ENCODE measurements at places on chromosomes 3 and 15.

DNA sequence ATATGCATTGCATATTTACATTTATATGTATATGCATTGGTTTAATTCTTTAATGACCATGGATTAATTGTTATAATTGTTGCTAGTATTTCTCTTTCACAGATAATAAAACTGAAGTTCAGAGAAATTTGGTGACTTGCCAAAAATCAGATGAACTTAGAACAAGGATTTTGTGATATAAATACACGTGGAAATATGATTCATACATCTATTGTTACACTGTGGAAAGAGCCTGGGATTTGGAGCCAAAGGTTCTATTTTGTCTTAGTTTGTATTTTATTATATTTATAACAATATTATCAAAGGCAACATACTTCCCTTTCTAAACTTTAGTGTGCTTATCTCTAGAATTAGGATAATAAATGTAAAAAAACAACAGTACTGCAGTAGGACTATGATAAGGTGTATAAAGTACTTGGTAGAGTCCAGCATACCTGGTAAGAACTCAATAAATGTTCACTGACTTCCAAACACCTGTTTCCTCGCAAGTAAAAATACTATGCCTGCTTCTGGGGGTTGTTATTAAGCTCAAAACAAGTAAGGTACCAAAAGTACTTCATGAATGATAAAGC is 342.9 kb downstream of the THSD4 start:
- DNase-seq, result no peak

GRCh38 chr3:183581496-183582155 is 26.1 kb upstream of the KLHL6 start:
- no peak for DNase-seq

DNA sequence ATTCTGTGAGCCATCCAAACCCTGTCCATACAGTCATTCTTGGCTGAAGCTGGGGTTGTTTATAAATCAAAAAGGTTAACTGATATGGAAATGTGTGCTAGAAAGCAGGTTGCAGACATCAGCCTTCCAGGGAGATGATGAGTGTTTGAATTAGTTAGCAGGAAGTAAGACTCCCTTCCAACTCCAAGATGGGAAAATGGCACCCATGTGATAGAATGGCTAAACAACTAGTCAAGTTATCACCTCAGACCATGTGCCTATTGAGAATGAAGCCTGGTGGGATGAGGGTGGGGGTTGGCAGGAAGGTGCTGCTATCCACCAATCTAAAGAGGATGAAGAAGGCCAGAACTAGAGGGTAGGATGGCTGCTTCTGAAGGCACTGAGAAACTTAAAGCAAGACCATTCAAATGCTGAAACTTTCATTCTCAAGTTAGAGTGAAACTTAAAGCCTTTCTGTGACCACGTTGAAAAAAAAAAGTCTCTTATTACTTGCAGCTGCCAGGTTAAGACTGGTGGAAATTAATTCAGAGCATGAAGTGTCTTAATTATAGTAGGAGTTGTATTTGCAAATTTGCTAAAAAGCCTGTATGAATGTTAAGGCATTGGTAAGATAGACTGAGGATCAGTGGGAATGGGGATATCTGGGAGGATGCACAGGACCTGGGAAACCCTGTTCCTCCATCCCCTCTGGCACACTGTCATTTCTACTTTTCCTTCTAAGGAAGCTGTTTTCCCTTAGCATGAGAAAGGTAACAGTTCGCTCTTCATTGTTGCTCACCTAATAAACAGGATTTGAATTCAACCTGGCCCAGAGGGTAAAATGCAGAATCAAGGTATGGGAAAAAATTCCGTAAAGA is 36.8 kb downstream of the CCR3 start:
- DNase-seq, result no peak

GRCh38 chr3:159898147-159898546 is 90.5 kb upstream of the IL12A start:
- DNase-seq, result no peak

DNA sequence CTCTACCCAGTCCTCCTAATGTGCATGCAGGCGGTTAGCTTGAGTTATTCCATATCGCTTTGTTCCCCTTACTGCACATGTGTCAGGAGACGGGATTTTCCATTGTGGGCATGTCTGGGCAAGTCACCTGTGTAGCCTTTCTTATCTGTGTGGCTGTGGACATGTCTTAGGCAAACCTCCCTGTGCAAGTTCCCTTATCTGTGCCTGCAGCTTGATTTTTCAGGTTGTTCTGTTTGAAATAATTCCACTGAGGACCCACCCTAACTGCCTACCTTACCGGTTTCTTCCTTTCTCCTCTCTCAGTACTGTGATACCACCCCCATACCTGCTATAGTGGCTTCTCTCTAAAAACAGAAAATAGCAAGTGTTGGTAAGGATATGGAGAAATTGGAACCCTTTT is 113.6 kb downstream of the NEO1 start:
- no peak for DNase-seq

DNA sequence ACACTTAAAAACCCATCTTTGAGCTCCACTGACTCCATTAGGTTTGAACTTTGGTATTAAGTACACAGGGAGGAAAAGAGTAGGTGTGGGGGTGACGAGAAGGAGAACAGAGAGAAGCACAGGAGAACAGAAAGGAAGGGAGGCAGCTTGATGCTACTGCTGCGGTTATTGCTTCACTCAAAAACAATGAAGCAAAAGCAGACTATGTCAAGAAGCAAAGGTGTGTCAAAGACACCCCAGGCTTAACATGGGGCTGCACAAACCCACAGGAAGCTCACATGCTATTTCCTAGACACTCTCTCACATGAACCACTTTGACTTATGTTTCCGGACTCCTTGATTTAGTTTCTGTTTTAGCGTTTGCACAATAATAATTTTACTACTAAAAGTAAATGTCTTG is 961.0 kb upstream of the CFAP20DC start:
- peak; percentile 12 for DNase-seq

- no peak for DNase-seq
Measured at GRCh38 chr15:71781179-71781964, 29.0 kb upstream of the NR2E3 start.

DNA sequence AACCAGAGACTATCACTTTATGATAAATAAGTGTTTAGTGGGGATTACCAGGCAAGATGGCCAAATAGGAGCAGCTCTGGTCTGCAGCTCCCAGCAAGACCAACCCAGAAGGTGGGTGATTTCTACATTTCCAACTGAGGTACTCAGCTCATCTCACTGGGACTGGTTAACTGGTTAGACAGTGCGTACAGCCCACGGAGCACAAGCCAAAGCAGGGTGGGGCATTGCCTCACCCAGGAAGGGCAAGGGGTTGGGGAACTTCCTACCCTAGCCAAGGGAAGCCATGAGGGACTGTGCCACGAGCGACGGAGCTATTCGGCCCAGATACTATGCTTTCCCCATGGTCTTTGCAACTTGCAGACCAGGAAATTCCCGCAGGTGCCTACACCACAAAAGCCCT is 171.0 kb downstream of the CTNNB1 start:
- DNase-seq, result no peak

GRCh38 chr3:53170325-53171063 is 9.5 kb downstream of the PRKCD start:
- DNase-seq, result no peak

GRCh38 chr3:1214933-1215332 is 122.1 kb downstream of the CNTN6 start:
- no peak for DNase-seq

- no peak for DNase-seq
Measured at GRCh38 chr15:80090879-80091503, 31.5 kb downstream of the ZFAND6 start.

GRCh38 chr3:152555666-152556291 is 279.2 kb upstream of the P2RY1 start:
- no peak for DNase-seq

- no peak for DNase-seq
Measured at GRCh38 chr3:39809181-39809994, at the start of gene MYRIP. Gene MYRIP (plus strand): TSS chr3:39809609. CDS start chr3:39900817, 91,208 bp downstream.

DNA sequence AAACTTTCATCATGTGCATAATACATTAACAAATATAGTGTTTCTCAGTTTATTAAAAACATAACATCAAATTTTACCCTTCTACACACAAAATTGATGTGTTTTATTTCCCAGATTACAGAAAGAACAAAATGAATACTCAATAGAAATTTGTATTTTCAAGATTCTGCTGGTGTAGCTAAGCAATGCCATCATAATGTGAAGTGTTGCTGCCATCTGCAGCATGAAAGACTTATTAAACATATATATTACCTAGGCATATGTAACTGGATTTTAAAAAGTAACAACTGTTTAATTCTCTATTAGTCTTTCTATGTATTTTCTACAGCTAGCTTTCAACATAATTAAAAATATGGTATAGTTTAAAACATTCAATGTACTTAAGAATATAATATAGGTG is 27.5 kb downstream of the PLSCR5 start:
- DNase-seq, result no peak

Data from stimulated activated CD4-positive, alpha-beta T cell treated with anti-CD3 and anti-CD28 coated beads, Interleukin-12 subunit alpha, Interleukin-12 subunit beta, amount 100 ng/mL, for 48 hours (primary cell).